ENCODE measurements at places on chromosomes 11 and 22. TPM values are rescaled to one million over a fixed set of nuclear protein-coding genes. Genes with fewer than 3 reads are reported as not detected.

DNA sequence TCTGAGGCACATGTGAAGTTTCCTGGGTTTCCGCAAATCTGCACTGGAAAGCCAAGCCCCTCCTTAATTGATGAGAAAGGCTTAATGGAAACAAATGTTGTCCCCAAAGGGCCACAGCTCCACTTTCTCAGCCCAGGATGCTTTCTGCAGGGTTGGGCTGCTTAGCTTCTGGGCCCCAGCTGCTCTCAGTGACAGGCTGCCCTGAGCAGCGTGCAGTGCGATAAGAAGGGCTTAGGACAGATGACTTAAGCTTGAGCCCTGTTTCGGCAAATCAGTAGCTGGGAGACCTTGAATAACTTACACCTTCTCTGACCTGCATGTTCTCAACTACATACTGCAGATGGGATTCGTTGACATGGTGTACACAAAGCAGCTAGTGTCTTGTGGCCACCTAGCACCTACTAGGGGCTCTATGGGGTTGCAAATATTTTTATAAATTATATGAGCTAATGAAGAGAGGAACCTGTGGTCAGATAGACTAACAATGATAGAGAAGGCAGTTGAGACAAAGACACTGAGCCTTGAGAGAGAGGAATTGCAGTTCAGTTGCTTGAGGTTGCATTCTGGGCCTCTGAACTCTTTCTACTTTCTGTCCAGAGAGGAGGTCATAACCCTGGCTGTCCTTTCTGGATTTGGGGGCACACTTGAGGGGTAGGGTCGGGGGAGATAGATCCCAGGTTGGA is 11.5 kb downstream of the STX3 start:
- no peaks in the 10 kb centered on the region for H3K27me3 ChIP-seq
- H3K4me3 ChIP-seq: no peak overlapping the region
- no peak for DNase-seq
- H3K4me1 ChIP-seq: peaks cover 30% of the 10 kb centered on the region
- H3K36me3 ChIP-seq: peaks cover 10% of the 10 kb centered on the region

The PLEKHB1 gene
- total RNA-seq: 127 TPM

The USH1C gene
- 32.1 TPM for total RNA-seq

- H3K4me3 ChIP-seq: no peak overlapping the region
- no peaks in the 10 kb centered on the region for H3K36me3 ChIP-seq
- peaks cover 75% of the 10 kb centered on the region for H3K27me3 ChIP-seq
- H3K27ac ChIP-seq: no peak overlapping the region
- H3K4me1 ChIP-seq: peaks cover 10% of the 10 kb centered on the region
Observed at GRCh38 chr11:113296447-113297205, 17.8 kb upstream of the TTC12 start.

DNA sequence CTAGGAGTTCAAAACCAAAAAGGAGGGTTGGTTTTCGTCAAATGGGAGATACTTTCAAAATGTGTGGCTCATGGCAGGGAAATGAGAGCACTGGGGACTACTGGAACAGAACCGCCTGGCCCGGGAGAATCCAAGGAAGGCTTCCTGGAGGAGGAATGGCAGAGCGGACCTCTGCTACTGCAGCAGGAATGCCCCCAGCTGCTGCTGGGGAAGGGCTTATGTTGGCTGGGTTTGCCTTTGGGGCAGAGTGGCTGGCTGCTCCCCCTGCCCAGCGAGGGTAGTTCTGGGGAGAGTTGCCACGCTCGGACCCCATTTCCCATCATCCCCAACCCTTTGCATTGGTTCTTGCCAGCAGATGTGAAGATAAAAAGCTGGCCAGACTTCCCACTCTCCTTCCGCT is 10.6 kb upstream of the APOBEC3A start:
- no peak overlapping the region for H3K4me3 ChIP-seq
- no peak overlapping the region for H3K27ac ChIP-seq
- DNase-seq: no peak
- peaks cover 34% of the 10 kb centered on the region for H3K4me1 ChIP-seq
- H3K27me3 ChIP-seq: peaks cover 41% of the 10 kb centered on the region

DNA sequence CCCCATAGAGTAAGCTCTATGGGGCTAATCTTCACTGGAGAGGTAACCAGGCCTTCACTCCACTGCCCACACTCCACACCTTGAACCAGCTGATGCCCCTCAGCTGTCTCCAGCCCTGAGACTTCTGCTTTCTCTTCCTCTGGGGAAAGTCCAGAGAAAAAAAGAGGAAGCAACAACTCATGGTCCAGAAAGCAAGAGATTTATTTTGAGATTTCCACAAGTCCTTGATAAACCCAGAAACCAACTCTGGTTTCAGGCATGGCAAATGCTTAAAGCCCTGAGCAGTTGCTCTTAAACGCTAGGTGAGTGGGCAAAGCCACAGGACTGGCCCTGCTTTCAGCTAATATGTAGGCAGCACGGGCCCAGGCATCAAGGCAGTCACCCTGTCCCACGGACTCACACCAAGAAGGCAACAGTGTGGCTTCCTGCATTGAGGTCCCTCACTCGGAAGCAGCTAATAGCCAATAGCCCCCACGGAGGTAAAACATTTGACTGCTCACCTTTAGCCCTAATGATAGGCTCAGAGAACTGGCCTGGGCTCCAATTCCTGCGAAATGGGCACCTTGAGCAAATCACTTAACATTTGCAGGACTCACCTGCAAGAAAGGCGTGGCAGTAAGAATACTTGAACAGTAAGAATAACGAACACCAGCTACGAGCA is 4.3 kb downstream of the CYB561A3 start:
- no peak overlapping the region for H3K4me3 ChIP-seq
- H3K27ac ChIP-seq: no peak overlapping the region
- no peaks in the 10 kb centered on the region for H3K4me1 ChIP-seq

DNA sequence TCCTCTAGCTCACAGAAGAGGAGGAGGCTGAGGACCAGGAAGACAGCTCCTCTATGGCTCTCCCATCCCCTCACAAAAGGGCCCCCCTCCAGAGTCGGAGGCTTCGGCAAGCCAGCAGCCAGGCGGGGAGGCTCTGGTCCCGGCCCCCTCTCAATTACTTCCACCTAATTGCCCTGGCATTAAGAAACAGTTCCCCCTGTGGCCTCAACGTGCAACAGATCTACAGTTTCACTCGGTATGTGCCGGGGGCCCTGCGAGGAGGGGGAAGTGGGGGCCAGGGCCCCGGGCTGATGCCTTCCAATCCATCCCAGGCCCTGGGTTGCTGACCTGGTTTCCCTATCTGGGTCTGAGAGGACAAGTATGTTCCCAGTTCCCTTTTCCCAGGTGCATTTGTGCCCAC is 7.9 kb downstream of the FOXR1 start:
- H3K4me3 ChIP-seq: no peak overlapping the region
- H3K36me3 ChIP-seq: no peaks in the 10 kb centered on the region
- H3K27ac ChIP-seq: no peak overlapping the region
- H3K4me1 ChIP-seq: no peaks in the 10 kb centered on the region

DNA sequence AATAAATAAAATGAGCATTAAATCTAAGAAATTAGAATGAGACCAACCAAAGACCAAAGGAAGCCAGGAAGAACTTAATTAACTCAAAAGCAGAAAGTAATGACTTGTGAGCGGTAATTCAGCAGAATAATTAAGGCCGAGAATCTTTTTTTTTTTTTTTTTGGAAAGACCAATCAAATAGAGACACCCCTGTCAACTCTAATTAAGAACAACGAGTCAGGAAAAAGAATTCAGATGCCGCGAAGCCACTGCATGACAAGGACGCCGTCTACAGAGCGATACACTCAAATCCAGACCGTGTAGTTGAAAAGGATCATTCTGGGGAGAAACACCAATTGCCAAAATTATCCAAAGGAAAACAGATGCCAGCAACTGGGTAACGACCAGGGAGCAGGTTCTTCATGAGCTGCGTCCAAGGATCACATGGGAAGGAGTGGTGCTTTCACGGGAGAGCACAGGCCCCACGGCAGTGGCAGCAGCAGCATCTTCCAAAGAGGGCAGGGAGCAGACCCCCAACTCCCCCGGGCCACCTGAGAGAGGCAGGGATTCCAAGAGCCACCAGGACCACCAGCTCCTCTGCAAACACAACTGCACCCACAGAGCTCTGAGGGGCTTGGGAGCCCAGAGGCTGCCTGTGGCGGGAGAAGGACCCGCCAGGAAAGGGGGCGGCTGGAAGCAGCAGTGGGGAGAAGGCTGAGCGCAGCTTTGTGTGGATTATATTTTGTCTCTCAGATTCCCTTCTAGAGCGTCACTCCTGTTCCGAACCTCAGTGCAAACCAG is 469.8 kb downstream of the BRD1 start:
- no peaks in the 10 kb centered on the region for H3K4me1 ChIP-seq
- H3K27me3 ChIP-seq: peaks cover 50% of the 10 kb centered on the region
- no peak overlapping the region for H3K4me3 ChIP-seq
- H3K27ac ChIP-seq: no peak overlapping the region

The GAS2L1 gene
- 16.9 TPM for total RNA-seq

- H3K27me3 ChIP-seq: no peaks in the 10 kb centered on the region
- no peak for DNase-seq
- H3K27ac ChIP-seq: no peak overlapping the region
- no peak overlapping the region for H3K4me3 ChIP-seq
- H3K4me1 ChIP-seq: no peaks in the 10 kb centered on the region
Observed at GRCh38 chr11:131924001-131924400, 553.6 kb downstream of the NTM start.

DNA sequence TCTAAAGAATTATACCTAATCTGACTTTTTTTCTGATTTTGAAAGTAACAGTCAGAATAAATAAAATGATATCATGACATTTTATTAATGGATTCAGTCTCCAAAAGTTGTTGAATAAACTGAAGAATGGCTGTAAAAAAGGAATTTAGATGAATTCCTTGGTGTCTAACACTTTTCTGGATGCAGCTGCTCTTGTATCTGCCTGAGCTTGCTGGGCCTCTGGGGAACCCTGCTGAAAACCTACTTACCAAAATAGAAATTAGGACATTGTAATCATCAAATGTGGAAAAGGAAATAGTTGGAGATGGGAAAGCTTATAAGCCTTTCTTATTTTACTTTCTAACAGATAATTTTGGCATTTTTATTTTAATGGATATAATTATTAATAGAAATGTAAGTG is 315.7 kb upstream of the ANO5 start:
- no peak overlapping the region for H3K4me3 ChIP-seq
- no peaks in the 10 kb centered on the region for H3K36me3 ChIP-seq
- H3K27me3 ChIP-seq: no peaks in the 10 kb centered on the region
- DNase-seq: no peak
- H3K27ac ChIP-seq: no peak overlapping the region
